GM23338 (cell line): ENCODE measurements at places on chromosomes 1 and 21.

DNA sequence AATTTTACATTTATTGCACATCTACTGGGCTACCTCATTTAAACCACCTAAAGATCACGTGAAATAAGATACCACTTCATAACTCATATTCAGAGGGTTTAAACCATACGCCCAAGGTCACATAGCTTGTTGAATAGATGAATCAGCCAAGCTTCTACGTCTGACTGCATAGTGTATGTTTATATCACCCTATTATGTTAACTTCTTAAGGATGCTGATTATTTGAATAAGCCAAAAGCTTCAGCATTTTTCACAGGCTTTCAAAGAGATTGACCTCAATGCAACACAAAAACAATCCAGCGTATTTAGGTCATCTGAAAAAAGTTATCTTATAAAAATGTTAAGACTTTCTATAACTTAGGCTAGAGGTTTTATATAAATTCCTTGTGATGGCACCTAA is 373.8 kb downstream of the TGFB2 start:
- no peak for DNase-seq

DNA sequence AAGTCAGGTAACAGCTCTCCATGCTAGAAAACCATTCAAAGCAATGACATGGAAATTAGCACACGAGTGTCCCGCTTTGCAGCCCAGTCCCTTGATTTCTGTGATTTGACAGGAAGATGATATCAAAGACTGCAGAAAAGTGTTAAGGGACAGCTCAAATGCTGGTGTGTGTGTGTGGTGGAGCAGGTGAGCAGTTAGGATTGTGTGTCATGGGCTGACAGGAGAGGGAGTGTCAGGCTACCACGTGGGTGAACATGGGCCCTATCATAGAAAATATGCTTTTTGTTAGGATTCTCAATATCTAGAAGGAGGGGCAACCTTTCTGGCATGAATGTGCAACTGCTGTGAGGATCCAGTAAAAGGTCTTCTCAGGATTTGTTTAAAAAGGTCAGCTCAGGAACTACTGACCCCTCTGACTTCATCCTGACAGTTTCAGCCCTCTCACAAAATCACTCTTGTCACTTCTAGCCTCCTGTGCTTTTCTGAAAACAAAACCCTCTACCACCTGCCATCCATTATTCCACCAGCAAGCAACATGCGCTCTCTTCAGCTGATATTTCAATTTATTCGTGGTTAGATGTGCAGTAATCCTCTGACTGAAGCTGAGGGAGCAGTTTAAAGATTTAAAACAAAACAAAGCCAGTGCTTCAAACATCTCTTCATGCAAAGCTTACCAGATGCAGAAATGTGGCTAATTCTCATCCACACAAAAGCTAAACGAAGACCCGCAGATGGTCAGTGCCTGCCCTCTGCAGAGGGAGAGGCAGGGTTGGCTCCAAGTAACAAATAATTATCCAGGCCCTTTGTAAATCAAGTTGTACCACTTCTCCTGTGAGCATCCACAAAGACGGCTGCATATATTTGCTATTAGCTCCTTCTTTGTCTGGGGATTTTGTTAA is 397.9 kb downstream of the PTBP2 start:
- DNase-seq: peak; percentile 15

- DNase-seq: no peak
Measured at GRCh38 chr1:214022810-214023425, 35.1 kb downstream of the PROX1 start.

- DNase-seq: peak; percentile 79
Measured at GRCh38 chr1:11761988-11762406, at the start of gene C1orf167. Gene C1orf167, plus strand, starts transcription at chr1:11762193. Its CDS starts 2,208 bp downstream, at chr1:11764401.

GRCh38 chr1:54409156-54410142 is 3.3 kb upstream of the SSBP3 start:
- no peak for DNase-seq

GRCh38 chr1:38784452-38785284 is 74.9 kb downstream of the RRAGC start:
- DNase-seq: no peak

DNA sequence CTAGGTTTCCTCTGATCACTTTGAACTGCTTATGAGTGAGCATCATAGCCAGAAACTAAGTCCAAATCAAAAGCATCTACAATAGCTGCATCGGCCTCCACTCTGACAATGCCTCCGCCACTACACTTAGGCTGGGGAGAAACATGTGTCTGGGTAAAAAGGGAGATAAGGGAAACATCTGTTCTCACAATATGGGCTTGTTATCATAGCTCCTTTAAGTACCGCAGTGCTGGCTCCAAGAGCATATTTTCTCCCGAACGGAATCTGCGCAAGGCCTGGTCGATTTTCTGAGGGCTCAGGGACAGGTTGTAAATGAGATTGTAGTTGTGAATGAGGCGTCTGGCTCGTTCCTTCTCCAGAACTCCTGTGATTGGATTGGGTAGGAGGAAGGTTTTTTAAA is 63.9 kb upstream of the CYP2J2 start:
- DNase-seq: no peak

- no peak for DNase-seq
Measured at GRCh38 chr1:213273546-213273945, 222.5 kb downstream of the RPS6KC1 start.

- no peak for DNase-seq
Measured at GRCh38 chr1:17764591-17764990, 9.5 kb downstream of the ACTL8 start.

DNA sequence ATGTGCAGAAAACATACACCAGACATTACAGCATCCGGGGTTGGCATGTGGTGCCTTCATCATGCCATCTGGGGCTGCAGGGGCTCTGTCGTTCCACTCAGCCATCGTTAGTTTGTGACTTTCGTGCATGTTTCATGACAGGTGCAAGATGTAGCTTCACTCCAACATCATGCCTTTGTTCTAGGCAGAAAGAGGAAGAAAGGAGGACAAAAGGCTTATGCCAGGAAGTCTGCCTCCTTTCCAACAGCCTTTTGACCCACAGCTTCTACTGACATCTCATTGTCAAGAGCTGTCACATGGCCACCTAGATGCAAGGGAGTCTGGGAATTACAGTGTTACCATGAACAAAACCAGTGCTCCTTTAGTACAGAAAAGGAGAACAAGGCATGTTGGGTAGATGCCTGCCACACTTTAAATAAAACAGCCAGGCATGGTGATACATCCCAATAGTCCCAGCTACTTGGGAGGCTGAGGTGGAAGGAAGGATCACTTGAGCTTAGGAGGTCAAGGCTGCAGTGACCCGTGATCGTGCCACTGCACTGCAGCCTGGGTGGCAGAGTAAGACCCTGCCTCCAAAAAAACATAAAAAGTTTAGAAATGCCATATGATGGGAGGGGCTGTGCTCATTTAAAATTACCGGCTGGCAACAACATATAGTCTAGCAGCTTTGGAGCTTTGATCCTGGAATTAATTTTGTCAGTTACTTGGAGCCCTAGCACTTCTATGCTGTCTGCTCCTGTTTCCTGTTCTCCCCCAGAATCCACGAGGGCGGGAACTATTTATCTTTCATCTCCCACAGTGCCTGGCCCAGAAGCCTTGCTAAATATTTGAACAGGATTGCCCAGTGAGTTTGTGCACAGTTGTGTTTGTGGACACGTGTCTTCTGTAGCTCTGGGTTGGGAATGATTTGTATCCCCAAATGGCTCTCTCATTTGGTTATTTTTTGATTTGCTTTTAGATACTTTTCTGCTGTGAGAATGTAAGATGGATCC is 7.4 kb downstream of the DOP1B start:
- DNase-seq: no peak

GRCh38 chr1:221824025-221824424 is 82.1 kb upstream of the DUSP10 start:
- no peak for DNase-seq

DNA sequence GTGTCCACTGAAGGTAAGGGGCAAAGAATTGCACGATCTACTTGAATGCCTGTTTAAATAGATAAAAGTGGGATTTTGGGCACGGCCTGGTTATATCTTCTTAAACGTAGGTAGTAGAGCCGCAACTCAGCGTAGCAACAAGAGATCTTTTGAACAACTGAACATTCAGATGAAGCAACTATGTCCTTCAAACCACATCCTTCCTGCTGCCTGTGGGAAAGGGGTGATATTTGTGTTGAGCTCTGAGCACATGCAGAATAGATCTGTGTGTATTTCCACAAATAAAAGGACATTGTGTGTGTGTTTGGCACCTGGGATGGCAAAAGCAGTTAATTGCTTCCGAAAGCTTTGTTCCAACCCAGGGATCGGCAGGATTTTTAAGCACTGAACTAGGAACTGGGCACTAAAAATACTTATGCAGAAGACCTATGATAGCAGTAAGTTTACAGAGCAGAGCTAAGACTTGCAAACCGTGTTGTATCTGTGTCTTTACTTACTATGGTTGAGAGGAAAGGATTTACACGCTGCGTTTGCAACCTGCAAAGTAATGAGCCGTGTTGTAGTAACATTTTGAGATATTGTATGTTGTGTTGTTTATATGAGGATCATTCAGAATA is 333.4 kb downstream of the CHRM3 start:
- DNase-seq: no peak

DNA sequence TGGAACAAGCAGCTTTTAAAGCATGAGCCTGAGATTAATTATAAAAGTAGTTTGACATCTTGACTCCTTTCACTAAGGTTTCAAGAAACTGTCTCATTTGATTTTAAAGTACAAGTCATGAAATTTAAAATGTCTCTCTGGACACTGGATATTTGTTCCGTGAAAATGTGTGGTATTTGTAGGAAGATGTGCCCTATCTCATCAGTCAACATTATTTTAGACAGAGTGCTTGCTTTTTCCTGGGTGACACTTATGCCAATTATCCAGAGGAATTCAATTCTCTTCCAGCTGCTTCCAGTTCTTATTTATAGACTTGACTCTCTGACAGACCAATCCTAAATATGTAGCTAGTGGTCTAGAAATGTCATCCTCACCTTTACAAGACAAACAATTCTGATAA is 300.4 kb downstream of the PLA2G4A start:
- DNase-seq: no peak

GRCh38 chr1:167120899-167121298 is 27.0 kb downstream of the STYXL2 start:
- DNase-seq: no peak

DNA sequence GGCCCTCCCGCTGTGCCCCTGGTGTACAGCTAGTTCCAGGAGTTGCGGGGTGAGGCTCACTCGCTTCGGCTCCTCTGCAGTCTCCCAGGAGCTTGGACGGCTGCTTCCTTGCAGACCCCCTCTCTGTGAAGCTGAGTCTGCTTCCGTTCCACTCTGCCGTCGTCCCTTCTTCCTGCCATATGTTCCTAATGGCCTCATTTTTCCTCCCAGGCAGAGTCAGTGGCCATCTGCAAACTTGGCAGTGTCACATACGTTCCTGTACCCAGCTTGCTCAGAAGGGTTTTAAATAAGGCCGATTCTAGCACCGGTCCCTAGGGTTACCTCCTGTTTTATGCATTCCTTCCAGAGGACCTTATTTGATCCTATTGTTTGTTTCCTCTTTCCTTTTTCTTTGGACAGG is 21.3 kb downstream of the ACTL8 start:
- DNase-seq: no peak

GRCh38 chr1:3688356-3689137 is 36.2 kb downstream of the TP73 start:
- peak; percentile 62 for DNase-seq

- no peak for DNase-seq
Measured at GRCh38 chr1:99648107-99648506, 2.2 kb downstream of the PALMD start.

DNA sequence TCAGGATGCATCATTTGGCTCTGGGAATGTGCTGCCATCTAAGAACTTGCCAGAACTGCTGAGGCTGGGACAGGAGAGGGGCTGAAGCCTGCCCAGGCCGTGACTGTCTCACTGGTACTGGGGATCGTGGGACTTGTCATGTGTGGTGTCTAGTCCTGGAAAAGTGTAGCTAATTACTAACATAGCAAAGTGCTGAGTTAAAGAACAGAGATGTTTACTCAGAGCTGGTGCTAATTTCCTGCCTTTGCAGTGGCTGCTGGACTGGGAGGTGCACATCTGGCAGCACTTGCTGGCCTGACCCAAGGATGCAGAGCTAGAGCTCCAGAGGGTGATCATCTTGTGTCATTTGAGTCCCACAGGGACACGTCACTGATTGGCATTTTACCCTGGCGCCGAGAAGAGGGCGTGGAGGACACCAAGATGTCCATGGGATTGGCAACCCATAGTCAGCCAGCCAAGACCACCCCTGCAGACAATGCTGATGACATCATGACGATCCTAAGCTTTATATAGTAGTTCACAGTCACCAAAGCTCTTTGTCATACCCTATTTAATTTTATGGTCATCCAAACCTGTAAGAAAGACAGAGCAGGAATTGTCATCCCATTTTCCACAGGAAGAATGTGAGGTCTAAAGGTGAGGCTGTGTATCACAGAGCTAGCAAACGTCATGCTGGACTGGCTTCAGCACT is 110.1 kb upstream of the SLC44A3 start:
- no peak for DNase-seq

GRCh38 chr1:200146100-200146499 is 118.6 kb downstream of the NR5A2 start:
- no peak for DNase-seq

GRCh38 chr1:204405988-204406387 is 5.6 kb downstream of the PPP1R15B start:
- no peak for DNase-seq

GRCh38 chr1:9078752-9079500 is 9.5 kb upstream of the SLC2A5 start:
- no peak for DNase-seq

- no peak for DNase-seq
Measured at GRCh38 chr1:55194851-55195250, 20.3 kb downstream of the USP24 start.

DNA sequence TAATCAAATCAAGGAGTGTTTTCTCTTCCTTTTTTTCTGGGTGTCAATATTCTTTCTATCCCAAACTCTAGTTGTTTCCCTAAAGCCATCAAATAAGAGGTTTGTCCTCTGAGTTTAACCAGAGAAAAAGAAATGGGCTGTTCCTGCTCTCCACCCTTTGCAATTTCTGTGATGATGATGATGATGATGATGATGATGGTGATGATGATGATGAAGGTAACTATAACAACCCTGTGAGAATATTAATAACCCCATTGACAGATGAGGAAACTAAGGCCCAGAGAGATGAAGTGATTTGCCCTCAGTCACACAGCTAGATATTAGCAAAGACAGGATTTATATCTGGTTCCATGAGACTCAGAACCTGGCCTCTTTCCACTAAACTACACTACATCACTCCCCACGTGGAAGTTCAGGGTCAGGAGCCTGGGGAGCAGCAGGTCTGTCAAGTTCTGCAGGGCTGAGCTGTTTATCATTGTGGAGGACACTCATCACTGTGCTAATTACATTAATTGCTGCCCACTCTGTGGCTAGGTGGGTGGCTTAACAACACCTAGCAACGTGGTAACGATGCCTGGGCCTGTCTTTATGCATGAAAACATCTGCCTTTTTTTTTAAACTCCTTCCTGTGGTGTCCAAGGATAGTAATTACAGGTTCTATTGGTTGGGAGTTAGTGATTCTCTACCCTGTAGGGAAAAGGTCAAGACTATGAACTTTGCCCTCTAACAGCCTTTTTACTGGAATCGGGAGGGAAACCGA is 19.0 kb upstream of the JUN start:
- no peak for DNase-seq

- DNase-seq: no peak
Measured at GRCh38 chr1:224626042-224626441, 9.9 kb downstream of the CNIH3 start.
